HT1080 (cell line): ENCODE measurements at places on chromosomes 5 and 9. TPM values are rescaled to one million over a fixed set of nuclear protein-coding genes. Genes with fewer than 3 reads are reported as not detected.

The SLC4A9 gene
- total RNA-seq, result not detected in 2 replicates

DNA sequence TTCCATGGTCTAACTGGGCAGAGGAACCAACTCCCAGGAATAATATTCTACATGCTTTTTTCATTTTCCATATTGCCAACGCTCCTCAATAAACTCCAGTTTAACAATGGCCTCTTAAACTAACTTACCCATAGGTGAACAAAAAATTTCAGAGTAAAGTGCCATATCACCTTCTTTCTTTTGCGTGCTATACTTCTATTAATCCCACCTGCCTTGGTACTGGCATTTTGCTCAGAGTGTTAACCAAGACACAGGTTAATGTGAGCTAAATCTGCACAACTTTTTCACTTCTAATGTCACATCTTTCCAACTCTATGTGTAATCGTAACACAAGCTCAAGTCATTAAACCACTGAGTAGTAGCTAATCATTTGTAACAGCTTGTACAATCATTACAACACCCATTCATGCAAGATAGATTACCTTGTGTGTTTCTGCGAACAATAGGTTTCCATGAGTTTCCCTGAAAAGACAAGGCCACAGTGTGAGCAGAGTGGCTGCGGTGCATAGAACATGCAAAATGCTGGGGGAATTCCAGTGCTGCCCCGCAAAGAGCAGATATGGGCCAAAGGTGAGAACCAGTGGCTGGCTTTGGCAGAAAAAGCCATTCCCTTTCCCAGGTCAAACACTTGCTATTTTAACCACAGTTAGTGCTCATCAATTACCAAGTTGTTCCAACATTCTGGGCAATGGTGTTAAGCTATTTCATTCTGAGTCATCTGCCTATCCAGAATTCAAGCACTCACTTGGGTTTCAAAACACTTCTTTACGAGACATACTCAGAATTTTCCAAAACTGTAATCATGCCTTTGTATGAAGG is 42.8 kb downstream of the TIMD4 start:
- no peak for DNase-seq

- DNase-seq, result no peak
Observed at GRCh38 chr9:131276094-131276888, at the start of gene FAM78A. Gene FAM78A, minus strand, starts transcription at chr9:131276510. Its CDS starts 331 bp downstream, at chr9:131276179.

GRCh38 chr9:94888775-94889174 is 162.3 kb downstream of the AOPEP start:
- DNase-seq, result no peak

DNA sequence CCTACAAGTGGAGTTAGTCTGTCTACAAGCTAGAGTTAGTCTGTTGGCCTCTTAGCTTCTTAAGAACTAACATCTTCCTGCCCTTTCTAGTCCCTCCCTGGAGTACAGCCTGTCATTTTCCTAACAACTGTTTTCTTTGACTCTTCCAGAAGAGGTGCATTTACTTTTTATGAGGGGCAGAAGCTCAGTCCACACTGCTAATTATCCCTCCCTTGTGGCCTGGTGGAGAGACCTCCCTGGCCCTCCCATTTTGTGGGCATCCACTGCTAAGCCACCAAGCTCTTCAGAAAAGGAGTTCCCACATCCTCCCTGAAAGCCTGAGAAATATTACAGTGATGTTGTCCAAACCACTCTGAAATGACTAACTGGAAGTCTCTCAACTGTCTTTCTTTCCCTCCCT is 8.0 kb downstream of the MAP1B start:
- no peak for DNase-seq

DNA sequence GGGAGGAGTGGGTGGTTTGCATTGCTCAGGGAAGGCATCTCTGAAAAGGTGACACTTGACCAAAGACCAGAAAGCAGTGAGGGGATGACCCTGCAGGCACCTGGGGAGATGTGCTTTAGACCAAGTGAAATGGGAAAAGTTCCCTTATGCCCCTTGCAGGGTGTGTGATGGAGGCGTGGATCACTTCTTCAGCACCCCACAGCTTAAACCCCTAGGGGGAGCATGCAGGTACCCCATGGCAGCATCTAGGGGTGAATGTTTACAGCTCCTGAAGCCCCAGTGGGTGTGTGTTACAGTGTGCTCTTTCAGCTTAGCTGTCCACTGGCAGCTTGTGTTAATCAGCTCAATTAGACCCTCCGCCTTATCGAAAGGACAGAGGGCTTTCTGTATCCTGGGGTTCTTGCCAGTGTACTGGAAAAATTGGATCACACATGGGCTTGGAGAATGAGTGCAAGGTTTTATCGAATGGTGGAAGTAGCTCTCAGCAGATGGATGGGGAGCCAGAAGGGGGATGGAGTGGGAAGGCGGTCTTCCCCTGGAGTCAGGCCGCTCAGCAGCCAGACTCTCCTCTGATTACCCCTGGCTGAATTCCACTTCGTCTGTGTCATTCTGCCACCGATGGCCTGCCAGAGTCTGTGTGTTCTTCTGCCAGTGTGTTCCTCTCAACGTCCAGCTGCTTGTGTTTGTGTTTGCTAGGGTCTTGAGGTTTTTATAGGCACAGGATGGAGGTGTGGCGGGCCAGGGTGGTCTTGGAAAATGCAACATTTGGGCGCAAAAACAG is 6.3 kb downstream of the BHMT2 start:
- no peak for DNase-seq

DNA sequence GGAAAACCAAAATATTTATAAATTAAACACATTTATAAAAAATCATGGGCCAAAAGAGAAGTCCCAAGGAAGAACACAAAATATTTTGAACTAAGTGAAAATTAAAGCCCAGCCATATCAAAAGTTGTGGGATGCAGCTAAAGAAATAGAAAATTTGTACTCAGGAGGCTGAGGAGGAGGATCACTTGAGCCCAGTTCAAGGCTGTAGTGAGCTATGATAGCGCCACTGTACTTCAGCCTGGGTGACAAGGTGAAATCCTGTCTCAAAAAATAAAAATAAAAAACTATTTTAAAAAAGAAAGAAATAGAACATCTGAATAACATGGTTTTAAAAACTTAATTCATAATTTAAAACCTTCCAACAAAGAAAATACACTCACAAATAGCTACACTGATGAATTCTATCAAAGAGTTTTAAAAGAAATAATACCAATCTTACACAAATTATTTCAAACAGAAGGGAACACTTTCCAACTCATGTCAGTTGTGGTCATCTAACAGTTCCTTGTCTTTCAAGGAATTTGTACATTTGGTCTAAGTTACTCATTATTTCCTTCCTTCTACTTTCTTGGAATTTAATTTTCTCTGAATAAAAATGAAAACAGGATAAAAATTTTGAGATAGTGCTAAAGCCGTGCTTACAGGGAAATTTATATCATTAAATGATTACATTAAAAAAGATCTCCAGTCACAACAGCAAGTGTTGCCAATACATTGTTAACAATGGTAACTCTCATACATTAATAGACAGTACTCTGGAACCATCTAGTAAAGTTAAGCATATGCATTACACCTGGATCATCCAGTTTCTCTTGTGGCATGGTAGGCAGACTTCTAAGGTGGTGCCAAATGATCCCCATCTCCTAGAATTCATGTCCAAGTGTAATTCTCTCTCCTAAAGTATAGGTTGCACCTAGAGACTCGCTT is 17.8 kb downstream of the PTBP3 start:
- DNase-seq, result no peak

- DNase-seq, result no peak
Observed at GRCh38 chr9:95206143-95206542, 111.4 kb downstream of the FANCC start.

DNA sequence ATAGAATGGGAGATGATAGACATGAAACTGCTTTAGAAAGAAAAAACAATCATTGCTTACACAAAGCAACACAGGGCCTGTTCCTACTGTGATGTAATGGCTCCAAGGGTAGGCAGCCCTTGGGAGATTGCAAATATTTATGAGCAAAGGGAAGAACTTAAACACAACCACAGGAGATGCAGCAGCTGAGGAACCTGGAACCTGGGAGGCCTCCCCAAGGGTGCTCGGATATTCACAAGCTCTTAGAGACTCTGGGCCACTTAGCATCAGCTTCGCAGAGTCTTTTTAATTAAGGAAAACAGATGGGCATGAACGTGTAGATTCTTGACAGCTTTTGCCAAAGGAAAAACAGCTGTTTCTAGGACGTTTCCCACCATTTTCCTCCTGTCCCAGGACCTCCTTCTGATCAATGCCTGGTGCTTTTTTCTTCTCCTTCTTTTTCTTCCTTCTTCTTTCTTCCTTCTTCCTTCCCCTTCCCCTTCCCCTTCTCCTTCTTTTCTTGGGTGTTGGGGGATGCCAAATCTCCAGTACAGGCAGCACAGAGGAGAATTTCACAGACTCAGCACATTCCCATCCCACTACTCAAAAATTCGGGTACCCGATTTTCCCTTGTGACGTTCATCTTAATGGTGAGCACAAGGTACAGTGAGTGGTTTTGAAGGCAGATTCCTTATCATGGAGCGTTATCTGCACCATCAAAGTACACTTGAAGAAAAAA is 28.1 kb upstream of the TCF7 start:
- DNase-seq, result no peak
